ENCODE measurements at places on chromosomes 5 and 9.

DNA sequence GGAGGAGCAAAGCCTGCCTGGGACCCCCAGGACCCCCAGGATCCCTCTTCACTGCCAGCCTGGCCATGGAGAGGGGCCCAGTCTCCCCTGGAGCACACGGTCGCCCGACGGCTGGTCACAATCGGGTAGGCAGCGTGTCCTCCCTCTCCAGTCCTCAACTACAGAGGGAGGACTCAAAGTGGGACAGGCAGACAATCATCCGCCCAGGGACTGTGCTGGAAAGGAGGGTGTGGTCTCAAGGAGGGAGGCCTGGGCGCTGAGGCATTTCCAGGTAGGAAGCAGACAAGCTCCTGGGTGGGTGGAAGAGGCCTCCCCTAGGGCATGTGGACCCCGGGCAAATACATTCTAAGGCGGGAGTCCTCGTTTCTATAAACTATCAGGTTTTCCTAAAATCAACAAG is 93.2 kb upstream of the ADAMTS2 start:
- no peak for DNase-seq

GRCh38 chr9:19876569-19877316 is 87.9 kb upstream of the SLC24A2 start:
- no peak for DNase-seq

DNA sequence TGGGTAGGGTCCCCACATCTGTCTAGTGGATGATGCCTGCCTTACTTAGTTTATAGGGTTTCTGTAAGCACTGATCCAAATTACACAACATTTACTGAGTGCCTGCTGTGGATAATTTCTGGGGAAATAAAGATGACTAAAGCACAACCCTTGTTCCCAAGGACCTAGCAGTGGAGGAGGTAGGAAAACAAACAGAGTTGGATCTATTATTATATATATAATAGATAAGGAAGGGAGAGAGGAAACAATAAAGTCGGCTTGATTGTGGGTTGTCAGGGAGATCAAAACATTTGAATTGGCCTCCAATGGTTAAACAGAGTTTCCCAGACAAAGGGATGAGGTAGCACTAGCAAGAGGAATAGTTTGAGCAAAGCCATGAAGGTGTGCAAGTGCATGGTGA is 14.0 kb downstream of the IL33 start:
- no peak for DNase-seq

GRCh38 chr5:81164476-81164875 is 68.6 kb upstream of the CKMT2 start:
- DNase-seq, result no peak

- DNase-seq, result no peak
These were observed 218.7 kb downstream of the DCP2 start for GRCh38 chr5:113195251-113195650.

DNA sequence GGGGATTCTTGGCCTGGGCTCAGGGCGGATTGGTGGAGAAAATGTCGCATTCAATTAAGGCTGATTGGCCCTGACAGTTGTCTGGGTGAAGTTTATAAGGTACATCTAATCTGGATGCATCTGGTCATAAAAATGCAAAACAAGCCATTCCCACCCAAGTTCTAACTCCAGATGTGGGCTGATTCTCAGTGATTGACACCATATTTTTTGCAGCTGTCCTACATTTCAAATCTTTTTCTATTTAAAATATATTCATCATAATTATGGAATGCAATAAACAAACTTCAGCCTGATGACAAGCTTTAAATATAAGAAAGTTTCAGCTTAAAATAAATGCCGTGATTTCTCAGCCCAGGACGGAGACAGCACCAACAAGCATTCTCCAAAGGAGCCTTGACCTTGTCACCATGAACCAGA is 146.4 kb upstream of the SMIM23 start:
- no peak for DNase-seq

Data from esophagus muscularis mucosa (tissue), 4 donors.